ENCODE measurements at places on chromosomes 6 and 20.

- no peak for DNase-seq
Observed at GRCh38 chr6:43146709-43147688, 24.1 kb upstream of the SRF start.

GRCh38 chr20:3454831-3455230 is 16.0 kb upstream of the ATRN start:
- DNase-seq, result no peak

- no peak for DNase-seq
Observed at GRCh38 chr20:34355427-34355826, 7.6 kb upstream of the ITCH start.

GRCh38 chr20:62365814-62366369 is 1.2 kb downstream of the LAMA5 start:
- DNase-seq, result no peak
